ENCODE measurements at places on chromosomes 3 and 15. TPM values are rescaled to one million over a fixed set of nuclear protein-coding genes. Genes with fewer than 3 reads are reported as not detected.
A peak's percentile ranks its signal among the peaks of the same experiment; 100 is the strongest.

GABRR3 gene
- not detected for total RNA-seq

NR2E3 gene
- not detected for total RNA-seq

SENP8 gene
- total RNA-seq = 3.2 TPM

RGMA gene
- 0.29 TPM for total RNA-seq

DNA sequence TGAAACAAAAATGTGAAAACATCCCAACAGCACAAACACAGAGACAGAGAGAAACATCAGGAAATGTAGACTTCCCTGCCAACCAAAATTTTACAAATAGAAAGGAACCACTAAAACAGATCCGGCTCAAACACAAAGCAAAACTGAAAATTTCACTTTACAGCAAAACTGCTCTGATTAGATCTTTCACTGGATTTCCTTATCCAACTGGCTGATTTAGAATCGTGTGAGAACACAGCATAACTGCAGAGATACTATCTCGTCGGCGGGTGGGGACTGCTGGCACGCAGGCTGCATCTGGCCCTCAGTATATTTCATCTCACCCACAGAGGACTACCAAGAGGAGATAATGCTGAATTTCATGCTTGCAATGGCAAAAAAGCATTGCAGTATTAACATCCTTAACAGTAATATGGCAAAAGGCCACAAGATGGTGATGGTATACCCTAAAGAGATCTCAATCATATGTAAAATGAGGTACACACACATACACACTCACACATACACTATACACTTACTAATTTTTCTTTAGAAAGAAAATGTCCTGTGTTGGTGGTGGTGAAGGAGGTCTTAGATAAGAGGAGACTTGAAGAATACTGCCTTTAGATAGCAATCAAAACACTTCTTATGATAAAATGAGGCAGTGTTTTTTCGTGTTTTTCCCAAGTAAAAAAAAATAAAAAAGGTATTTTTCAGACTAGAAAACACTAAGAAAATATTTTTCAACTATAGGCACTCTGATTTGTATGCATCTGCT lies 10.6 kb upstream of the LEO1 start:
- peak; percentile 92 for DNase-seq

- no peak for DNase-seq
These were observed 16.7 kb downstream of the KIF9 start for GRCh38 chr3:47265725-47266428.

DNA sequence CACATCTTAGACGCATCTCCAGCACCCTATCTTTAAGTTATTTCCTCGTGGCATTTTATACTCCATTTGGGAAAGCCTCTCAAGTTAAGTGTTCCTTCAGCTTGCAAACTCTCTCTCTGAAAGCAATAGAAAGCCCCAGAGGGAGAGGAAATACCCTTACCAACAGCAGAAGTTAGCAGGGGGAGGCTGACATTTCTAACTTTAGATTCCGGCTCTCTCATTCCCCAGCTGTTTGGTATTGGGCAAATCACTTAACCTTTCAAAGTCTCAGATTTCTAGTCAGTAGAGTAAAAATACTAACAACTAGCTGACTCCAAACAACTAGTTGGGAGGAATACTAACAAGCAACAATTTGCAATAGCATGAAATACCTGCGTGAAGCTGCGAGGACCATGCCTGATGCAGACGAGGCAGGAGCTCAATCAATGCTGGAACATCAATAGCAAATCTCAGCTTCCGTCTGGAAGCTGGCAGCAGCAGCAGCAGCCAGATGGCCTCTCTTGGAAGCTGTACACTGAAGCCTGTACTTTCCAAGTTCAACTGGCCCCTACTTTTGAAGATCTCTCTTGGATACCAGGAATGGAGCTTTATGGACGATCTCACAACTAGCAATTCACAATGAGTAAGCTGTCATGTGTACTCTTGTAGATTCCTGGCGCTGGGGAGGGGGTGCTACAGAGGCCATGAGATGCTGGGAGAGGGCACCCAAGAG lies 47.8 kb downstream of the THBS1 start:
- no peak for DNase-seq

- DNase-seq = no peak
These were observed 7.5 kb downstream of the GNB5 start for GRCh38 chr15:52183562-52184173.

GRCh38 chr3:170130532-170130931 lies 51.0 kb downstream of the PHC3 start:
- DNase-seq = no peak

- DNase-seq = no peak
These were observed 24.9 kb downstream of the TTC14 start for GRCh38 chr3:180626844-180627243.

DNA sequence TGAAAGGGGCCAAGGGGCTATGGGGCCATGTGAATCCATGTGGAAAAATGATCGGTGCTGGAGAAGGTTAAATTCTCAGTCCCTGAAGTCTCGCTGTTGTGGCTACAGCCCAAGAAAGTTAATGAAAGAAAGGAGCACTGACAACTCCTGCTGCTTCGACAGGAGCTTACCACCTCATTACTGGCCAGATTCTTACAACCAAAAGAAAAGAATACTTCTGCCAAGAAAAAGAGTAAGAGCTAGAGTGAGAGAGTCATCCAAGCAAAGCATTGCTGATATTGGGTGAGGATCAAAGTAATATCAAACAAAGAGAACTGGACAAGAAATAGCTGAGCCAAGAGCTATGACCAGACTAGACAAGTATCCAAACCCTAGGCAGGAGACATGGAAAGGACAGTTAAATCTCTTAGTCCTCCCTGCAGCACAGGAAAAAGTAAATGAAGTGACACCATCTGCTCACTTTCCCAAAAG lies 348.4 kb upstream of the PLSCR5 start:
- no peak for DNase-seq

DNA sequence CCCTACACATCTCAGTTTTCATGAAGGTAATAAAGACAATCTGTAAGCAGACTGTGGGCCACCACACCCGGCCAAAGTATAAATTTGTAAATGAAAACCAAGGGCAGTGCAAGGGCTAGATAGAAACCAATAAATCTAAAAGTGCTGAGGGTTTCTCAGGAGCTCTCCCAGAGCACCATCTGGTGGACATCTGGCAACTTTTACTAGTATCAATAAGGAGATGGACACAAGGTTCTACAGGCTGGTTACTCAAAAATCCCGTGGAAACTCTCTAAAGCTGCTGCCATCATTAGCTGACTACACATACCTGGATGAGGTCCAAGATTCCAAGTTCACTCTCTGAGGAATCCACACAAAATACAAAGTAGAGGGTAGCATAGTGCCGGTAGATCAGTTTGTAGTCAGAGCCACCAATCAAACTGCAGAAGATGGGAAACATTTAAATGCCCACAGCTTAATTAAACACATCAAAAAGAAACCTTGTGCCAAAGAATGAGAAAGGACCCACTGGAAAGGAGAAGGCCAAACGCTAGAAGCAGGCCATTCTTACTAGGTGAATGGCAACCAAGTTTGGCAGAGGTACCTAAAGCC lies 5.5 kb downstream of the AP3S2 start:
- peak; percentile 26 for DNase-seq

GRCh38 chr15:87348746-87349145 lies 907.8 kb downstream of the NTRK3 start:
- peak; percentile 28 for DNase-seq

DNA sequence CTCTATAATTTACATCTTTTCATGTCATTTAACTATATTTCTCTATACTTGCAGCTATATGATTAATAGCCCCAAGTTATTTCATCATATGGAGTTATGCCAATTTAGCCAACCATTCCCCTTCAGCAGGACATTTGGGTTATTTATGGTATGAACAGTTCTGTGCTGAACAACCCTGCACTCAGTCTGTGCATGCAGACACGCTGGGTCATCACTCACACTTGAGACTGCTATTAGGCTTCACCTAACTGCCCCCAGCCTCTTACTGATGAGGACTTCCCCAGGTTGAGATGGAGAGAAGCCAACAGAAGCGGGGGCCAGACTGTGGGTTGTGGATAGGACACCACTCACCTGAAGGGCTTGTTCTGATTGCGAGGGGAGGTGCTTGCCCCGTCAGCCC lies 7.3 kb downstream of the TADA3 start:
- DNase-seq = no peak

DNA sequence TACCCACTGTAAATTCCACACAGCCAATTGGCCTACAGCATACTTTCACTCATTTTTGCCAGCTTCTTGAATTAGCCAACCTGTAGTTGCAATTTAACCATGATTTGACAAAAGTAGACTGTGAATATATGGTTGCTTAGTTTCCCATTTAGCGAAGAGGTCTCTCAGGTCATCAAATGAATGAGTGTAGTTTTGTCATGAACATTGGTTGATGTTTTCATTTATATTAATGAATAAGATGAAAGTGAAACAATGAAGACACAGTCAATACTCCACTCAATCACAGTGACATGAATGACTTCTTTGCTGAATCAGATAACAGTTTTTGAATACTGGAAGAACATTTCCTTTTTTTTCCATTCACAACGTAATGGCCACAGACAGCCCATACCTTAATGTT lies 15.3 kb upstream of the FAM3D start:
- no peak for DNase-seq

DNA sequence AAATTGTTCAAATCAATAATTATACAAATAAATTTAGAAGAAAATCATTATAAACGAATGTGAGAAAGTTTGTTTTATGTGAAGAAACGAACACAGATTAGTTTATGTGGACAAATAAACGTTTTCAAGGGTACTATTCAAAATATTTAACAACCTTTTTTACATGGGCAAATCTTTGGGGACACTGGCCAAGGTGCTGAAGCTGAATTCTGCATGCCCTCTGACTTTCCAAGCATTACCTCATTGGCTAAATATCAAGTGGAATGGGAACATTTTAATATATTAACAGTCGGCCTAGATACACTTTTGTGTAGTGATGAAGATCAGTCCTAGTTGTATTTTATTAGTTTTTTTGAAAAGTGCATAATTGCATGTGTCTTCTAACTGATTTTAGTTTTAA lies 636.4 kb upstream of the DPPA4 start:
- no peak for DNase-seq

GRCh38 chr15:68590721-68591389 lies 12.1 kb downstream of the CORO2B start:
- no peak for DNase-seq

- no peak for DNase-seq
These were observed 304.0 kb upstream of the CBLB start for GRCh38 chr3:106172780-106173179.

DNA sequence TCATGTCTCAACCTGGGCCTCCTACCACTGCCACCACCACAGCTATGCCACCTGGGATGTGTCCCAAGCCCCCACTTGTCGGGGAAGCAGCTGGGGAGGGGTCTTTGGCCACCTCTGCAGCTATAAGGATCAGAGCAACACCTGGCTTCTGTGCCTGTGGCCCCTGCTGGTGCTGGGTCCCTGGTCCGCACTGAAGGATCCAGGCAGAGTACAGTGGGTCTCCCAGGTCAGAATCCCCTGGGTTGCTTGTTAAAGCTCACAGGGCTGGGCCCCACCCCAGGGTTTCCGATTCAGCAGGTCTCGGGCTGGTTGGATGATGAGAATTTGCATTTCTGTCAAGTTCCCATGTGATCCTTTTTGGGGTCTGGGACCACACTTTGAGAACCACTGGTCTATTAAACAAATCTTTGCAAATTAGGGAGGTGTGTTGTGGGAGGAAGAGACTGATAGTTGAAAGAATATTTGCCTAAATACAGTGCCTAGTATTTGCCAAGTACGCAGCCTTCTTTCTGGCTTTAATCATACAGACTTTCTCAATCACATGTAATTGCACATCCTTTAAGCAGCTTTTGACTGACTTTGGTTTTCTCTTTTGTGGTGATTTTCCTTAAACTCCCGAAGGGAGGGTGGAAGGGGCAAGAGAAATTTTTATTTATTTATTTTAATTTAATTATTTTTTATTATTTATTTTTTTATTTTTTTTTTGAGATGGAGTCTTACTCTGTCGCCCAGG lies 127.3 kb downstream of the IGF1R start:
- DNase-seq = no peak

DNA sequence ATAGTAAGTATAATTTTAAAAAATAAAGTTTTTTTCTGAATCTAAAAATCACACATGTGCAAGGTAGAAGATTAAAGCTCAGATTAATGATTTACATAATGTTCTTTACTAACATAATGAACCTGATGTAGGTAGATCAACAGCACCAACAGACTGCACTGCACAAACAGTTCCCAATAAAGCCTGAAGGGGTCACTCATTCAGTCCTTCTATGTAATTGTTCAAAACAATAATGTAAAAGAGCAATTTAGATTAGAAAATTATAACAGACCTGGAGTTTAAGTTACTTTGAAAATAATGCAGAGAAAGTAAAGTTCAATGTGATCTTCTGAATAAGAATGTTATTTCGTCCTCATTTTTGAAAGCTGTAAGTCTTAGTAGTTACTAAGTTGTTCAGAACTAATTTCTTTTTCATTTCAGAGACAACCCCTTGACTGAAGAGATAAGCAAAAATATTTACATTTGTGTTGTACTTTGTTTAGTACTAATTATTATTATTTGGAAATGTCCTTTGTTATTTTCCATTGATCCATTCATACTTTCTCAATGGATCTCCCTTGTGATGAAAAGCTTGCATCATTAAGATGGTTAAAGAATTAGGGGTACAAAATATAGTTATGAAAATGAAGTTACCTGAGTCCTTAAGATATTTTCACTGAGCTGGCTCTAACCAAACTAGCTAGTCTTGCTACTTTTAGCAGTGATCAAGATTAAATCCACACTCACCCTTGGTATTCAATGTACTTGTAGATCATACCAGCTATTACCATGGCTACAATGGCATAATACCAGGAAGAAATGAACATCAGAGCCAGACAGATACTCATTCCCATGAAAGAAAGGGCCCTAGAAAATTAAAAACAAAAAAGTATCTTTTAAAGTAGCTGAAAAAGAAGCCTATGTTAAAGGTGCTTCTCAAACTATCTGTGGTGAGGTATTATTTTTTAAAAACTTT lies 16.8 kb downstream of the EMC4 start:
- no peak for DNase-seq

All from H4 (cell line).